CD4-positive, alpha-beta T cell treated with Interleukin-15 for 4 hours (primary cell): ENCODE measurements at places on chromosomes 5 and 9.

DNA sequence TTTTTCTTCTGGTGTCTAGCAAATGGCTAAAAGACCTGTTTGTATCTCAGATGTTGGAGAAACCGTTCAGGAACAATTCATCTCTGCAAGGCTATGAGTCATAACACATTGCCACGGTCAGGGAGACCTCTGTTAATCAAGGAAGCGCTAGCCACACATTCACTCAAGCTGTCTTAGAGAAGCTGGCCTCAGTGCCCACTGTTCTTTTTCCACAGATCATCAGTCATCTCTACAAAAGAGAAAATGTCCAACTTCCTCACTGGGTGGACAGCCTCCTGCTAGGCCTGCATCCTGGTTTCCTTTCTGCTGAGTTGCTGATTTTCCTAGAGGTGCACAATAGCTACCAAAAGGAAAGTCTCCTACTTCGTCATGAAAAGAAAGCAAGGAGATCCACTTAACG is 360.5 kb downstream of the BNC2 start:
- no peak for DNase-seq

DNA sequence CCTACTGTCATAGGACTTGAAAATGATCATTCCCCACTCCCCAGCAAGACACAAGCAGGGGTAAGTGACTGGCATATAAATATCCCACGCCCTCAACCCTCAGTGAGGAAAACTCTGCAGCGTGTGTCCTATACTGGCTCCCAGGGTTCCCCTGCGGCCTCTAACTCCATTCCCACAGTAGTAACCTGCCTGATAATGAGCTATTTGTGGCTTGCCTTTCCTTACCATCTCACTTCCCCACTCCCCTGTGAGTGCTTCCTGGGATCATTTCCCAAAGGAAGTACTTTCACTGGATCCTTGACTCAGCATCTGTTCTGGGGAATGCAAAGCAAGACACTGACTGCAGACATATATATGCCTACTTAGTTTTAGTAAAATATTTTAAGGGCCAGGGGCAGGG is 14.3 kb downstream of the CDC14B start:
- no peak for DNase-seq

- DNase-seq: no peak
These were observed 138.5 kb downstream of the TTLL11 start for GRCh38 chr9:121954477-121955140.

DNA sequence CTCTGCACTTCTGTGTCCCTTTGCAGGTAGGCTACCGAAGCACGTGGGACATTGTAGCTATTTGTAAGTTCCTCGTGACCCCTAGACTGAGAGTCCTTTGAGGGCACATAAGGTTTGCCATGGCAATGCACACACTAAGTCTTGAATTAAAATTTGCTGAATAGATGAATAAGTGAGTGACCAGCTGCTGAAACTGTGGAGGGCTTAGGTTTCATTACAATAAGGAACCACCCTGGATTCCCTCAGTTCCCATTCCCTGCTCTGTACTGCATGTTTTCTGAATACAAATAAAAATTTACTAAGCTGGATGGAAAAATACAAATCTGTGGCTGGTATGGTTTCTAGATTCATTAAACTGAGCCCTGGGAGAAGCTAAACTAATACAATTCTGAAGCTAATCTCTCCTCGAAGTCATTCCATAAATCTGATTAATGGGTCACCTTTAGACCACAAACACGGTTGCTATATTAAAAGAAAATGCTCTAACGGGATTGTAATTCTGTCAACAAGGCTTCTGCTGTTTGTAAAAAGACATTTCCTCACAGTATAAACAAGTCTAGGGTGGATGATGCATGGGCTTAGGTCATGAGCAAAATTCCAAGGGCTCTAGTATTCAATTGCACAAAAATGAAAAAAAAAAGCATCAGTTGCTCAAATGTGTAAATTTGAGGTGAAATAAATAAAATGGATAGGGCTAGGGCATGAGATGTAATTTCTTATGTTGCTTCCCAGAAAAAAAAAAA is 172.3 kb downstream of the ATP10B start:
- DNase-seq: no peak

DNA sequence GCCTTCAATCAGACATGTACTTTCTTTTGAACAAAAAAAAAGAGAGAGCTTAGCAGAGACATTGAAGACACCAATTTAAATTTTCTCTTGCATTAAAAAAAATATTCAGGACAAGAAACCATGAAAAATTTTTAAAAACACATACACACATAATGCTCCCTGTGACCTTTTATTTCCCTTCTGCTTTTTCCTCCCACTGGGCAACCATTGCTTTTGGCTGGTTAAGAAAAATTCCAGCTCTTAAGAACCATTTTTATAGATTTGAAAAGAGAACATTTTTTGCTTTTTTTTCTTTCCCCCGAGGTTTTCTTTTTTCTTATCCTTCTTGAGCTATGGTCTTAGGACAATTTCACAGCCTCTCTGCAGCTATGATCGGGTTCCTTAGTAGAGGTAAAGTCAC is 6.1 kb upstream of the HMHB1 start:
- no peak for DNase-seq

GRCh38 chr9:127154390-127155191 is 32.2 kb upstream of the ANGPTL2 start:
- no peak for DNase-seq

DNA sequence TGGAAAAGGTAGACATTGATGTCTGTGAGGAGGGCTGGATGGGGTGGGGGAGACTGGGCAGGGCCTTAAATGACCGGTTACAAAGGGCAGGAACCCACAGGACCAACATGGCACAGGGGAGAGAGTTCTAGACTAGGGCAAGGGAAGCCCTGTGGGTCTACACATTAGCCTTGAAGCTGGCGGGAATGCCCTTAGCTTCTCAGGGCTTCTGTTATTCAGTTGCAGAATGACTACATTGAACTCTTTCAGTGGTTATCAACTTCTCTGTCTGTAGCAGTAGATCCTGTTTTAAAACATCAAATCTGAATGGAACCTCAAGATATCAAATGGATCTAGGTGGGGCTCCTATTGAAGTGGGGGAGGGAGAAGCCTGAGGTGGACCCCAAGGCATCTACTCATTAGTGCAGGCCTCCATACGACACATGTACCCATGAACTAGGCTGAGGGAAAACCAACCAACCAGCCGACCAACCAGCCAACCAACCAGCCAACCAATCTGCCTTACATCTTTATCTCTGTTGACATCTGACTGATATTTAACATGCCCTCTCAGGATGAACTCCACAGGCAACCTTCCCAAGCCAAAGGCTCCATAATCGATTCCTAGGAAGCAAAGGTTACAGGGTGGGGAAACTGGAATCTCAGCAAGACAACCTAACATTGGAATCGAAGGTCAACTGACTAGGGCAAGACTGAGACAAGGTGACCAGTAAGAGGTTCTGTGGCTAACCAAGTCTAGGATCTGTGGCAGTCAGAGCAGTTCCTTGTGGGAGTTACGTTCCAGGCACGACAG is 48.3 kb downstream of the DAP start:
- DNase-seq: no peak

- DNase-seq: no peak
These were observed 461.6 kb downstream of the RASEF start for GRCh38 chr9:82601293-82601771.

DNA sequence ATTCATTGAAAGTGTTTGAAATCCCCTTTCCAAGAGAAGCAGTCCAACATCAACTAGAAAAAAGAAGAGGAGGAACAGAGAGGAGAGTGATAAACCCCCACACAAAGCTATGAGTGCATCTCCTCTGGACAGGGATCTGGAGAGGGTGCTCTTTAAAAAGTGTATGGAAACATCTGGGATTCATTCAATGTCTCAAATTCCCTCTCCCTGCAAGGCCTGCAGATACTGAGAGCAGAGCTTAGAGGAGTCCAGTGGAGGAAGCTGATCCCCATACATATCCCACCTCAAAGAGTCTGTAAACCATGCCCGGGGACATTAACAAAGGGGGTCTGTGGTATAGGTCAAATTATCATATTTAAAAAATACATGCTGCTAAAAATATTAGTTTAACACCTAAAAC is 2.2 kb downstream of the SPOCK1 start:
- no peak for DNase-seq

GRCh38 chr9:128551657-128552152 is 682 bp upstream of the SPTAN1 start:
- DNase-seq: no peak

GRCh38 chr9:38016375-38017135 is 52.5 kb downstream of the SHB start:
- DNase-seq: no peak

- DNase-seq: no peak
These were observed 116.9 kb downstream of the RASGRF2 start for GRCh38 chr5:81077105-81077504.

GRCh38 chr9:93111371-93112115 is 15.5 kb downstream of the CARD19 start:
- no peak for DNase-seq

DNA sequence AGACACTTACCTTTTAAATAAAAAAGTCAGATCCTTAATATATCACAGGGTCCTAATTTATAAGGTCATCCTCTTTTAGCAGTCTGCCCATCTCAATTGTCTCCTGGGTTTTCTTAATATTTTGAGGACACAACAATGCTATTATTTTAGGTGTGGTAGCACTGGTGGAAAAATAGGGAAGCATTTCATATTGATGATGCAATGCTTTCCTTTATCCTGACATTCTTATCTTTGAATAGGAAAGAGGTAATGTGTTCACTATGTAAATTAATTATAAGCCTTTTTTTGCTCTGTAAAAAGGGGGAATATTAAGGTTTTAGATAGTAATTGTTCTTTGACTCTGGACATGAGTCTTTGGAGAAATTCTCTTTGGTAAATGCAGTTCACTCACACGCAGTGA is 164.7 kb downstream of the YTHDC2 start:
- DNase-seq: no peak

DNA sequence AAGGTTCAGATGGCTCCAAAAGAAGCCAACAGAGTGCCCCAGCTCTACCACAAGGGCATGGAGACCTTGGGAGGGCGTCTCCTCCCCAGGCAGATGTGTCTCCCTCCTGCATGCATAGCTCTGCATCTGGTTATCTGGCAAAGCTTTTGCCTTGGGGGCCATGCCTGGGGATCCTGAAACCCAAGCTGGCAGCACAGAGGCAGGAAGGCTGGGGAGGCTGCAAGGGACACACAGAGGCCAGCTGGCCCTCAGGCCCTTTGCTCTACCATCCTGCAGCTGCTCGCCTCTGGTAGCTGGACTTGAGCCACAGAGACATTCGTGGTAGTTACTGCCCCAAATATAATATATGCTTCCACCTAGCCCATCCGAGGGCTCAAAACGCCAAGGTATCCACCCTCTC is 3.9 kb downstream of the SEPTIN8 start:
- DNase-seq: no peak

DNA sequence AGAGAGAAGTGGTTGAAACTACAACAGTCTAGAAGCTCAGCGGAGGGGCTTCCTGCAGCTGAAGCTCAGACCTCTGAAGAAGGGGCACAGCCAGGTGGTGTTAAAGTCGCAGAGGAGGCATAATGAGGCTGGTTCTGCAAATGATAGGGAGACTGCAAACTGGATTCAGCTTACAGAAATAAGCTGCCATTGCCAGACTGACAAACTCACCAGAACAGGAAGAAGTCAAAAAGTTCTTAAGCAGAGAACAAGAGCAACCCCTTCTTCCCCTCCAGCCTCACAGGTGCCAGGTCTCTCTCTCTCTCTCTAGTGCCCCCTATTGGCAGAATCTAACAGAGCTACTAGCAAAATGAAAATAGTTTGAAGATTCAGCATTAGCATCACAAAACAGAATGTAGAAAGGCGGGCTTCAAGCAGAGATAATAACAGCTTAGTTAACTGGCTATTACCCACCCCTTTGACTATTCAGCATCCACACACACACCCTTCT is 76.7 kb downstream of the GRAMD2B start:
- peak; percentile 61 for DNase-seq

GRCh38 chr5:84568171-84568570 is 183.5 kb upstream of the EDIL3 start:
- DNase-seq: no peak

DNA sequence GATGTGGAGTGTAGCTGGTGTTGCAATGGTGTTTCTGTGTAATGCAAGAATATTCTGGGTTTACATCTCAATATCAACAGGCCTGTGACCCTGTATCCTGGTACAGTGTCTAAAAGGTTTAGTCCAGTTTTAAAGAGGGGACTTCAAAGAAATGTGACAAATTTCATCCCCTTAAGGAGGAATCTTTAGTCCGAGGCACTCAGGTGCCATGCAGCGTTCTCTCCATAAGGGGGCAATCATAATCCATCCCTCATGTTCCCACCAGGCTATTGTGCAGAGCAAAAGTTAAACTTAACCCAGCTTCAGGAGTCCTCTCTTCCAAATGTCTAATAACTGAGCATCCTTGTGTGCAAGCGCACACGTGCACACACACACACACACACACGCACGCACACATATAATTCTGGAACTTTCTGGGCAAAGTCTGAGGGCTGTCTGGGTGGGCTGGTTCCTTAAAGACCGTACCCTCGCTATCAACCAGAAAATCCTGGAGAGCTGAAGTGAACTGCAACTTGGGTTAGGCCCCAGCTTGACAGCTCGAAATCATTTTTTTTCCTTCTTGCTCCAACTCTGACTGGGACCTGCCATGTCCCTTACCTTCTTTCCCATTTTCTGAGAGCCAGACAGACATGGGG is 46.0 kb downstream of the CRB2 start:
- DNase-seq: no peak
